ENCODE measurements at places on chromosomes 3 and 15.

DNA sequence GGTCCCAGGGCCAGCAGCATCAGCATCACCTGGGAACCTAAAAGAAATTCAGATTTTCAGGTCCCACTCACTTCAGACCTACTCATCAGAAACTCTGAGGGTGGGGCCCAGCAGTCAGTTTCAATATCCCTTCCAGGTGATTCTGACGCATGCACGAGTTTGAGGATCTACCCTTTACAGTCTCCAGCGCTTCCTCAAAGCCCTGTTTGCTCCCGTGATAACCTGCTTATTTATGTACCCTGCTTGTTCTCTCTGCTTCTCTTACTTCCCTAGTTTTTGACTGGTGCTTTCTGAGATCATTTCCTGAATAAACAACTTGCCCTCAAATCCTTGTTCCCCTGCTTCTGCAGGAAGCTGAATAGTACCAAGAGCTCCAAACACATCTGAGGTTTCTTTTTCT is 245.3 kb downstream of the ZNF621 start:
- DNase-seq, result no peak

- DNase-seq, result no peak
Observed at GRCh38 chr15:83631534-83631933, 22.4 kb upstream of the ADAMTSL3 start.

DNA sequence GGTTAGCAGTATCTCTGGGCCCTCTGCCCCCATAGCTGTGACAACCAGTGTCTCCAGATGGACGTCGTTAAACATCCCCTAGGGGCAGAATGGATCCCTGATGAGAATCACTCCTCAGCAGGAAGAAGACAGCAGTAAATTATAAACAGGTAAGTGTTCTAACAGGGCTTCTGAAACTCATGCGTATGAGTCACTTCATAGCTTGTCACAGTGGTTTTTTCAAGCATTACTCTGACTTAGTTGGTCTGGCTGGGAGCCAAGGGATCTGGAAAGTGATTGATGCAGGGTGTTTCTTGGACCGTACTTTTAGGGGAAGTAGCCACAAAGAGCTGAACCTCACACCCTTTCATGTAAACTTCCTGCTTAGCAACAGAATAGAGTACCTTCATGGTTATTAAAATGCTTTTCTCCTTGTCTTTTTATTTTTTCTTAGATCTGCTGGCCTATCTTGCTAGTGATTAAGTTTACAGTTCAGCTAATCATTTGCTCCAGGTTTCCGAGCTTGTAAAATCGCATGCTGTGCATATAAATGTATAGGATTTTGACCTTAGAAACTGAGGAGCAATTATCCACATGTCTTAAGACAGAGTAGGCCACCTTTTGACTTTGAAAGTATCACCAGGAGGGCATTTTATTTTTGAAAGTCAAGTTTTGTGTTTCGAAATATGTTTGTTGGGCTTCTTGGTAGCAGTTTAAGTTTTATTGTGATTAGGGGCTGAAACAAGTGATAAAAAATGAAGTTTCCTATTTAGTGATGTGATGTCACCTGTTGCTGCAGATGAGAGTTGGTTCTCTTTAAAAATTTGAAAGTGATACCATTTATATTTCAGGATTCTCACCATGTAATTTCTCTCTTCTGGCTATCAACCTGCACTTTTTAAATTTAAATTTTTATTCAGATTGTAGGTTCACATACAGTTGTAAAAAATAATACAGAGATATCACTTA is 333.9 kb downstream of the PTPRG start:
- DNase-seq, result peak; percentile 4

DNA sequence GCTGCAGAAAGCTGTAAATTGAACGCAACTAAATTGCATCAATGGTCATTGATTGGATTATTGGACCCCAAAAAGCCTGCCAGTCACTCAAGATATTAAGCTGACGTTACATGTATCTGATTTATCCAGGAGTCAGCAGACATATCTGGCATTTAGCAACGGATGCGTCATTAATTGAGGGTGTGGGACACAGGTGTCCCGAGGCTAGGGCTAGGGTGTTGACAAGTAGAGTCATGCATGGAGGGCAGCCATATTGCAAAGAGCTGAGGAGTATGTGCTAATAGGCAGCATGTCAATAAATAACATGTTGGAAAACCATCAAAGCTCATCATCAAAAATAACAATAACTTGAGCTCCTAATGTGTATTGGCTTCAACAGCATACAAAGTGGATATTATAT is 234.5 kb upstream of the GOLGA6L4 start:
- DNase-seq, result no peak

DNA sequence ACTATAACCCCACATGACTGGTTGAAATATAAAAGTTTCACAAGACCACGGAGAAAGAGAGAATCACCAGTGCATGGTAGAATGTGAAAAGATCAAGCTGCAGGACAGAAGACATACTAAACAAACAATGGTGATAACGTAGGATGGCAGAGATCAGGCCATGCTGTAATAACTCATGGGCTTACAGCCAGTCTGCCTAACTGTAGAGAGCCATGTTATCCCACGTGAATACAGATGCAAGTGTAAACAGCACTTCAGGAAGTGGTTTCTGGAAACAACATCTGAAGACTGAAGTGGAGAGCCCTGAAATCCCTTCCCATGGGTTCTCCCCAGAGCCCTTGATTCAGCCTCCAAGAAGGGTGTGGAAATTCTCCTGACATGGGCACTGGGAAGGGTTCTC is 103.2 kb upstream of the SLCO2A1 start:
- no peak for DNase-seq
